Right renal pelvis (tissue), 4 donors: ENCODE measurements at places on chromosomes 7 and 10.

- DNase-seq: no peak
Measured at GRCh38 chr10:129938460-129938859, 25.6 kb downstream of the EBF3 start.

DNA sequence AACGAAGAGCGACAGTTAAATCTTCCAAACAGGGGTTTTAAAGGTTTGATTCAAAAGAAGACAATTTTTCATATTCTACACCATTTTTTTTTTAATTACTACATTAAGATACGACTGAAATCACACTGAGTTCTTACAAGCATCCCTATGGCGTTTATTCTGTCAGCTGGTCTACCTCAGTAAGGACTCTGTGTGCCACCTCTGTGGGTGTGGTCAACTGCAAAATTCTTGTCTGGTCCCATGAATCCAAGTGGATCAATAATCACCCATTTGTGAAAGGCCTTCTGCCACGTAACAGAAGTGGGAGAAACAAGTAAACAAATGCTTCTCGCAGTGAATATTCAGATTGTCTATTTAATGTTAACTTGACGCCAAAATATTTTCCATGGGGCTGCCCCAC is 104.1 kb downstream of the GRB10 start:
- no peak for DNase-seq

GRCh38 chr10:4453950-4454349 is 372.1 kb upstream of the AKR1E2 start:
- DNase-seq: no peak

DNA sequence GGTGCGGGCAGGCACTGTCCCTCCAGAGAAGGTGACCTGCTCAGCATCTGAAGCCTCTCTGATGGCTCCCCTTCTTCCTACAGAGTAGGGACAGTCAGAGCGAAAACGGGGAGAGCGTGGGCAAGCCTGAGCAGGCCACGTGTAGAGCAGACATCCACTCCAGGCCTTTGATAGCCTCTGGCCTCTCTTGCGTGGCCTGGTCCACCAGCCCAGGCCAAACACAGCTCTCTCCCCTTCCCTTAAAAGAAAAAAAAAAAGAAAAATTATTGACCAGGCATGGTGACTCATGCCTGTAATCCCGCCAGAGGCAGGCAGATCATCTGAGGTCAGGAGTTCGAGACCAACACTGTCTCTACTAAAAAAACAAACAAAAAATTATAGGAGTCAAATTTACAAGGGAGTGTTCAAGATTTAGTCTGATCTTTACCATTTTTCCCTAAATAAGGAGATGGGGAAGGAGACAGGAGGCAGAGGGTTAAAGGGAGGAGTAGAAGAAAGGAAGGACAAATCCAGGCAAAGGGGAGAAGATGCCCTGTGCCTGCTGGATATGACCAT is 84.8 kb downstream of the PLXNA4 start:
- DNase-seq: no peak

GRCh38 chr10:63699785-63700613 is 178.8 kb downstream of the REEP3 start:
- DNase-seq: no peak

DNA sequence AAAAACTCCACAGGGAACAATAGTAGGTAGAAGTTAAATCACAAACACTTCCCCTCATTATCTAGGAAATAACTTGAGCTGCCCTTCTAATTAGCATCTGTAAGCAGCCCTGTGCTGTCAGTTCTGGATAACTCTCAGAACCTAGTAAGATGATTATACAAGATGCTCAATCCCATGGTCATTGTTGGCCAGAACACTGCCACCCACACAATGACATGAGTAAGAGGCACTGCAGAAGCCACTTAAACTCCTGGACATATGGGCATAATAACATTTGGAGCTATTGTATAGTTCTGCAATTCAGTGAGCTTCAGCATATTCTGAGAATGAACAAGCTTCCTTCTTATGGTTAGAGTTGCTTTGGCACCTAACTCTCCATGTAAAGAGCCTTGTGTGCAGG is 153.8 kb downstream of the PLPP4 start:
- DNase-seq: no peak

DNA sequence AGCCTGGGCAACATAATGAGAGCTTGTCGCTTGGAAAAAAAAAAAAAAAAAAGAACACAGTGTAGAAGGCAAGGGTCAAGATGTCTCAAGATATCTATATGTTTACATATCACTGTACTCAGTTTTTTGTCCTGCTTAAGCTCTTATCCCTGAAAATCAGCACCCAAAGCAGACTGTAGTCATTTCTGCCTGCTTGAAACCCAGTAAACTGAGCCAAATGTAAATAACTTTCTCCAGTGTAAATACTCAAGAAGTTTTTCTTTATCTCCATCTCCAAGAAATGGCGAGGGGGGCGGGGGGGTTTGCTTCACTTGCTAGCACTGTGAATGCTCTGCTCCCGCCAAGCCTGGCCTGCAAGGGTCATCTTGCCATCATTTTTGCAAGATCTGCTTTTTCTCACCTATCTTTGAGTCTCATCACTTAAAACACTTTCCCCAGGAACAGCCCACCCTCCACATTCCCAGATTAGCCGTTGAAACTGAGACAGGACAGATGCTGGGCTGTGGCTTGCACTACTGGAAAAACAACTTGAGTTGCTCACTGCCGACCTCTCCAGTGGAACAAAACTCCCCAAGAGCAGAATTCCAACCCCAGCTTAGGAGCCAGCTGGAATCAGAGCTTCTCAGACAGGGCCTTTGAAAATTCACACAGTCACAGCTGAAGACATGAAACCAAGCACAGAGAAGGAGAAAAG is 54.6 kb downstream of the AFAP1L2 start:
- DNase-seq: peak; percentile 75

DNA sequence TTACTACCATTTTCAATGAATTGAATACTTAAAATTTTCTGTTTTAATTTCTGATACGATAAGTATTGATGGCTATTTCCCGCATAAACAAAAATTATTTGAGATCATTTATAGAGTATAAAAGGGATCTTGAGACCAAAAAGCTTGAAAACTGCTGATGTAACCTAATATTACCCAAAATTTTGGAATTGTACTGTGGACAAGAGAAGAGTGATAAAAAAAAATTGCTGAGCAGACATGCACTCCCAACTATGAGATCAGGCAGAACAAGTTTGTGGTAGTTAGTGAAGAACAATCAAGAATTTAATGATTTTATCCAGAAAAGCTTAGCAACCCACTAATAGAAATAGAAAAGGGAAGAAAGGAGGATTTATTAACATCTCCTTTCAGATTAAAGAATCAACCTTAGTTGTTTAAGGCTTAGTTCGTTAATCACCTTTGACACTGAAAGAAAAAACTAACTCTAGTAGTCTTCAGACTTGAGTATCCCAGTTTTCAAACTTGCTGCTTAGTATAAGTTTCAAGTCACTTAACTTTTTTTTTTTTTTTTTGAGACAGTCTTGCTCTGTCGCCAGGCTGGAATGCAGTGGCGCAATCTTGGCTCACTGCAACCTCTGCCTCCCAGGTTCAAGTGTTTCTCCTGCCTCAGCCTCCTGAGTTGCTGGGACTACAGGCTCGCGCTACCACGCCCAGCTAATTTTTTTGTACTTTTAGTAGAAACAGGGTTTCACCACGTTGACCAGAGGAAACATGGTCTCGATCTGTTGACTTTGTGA is 50.6 kb upstream of the ZC3HAV1 start:
- DNase-seq: no peak

DNA sequence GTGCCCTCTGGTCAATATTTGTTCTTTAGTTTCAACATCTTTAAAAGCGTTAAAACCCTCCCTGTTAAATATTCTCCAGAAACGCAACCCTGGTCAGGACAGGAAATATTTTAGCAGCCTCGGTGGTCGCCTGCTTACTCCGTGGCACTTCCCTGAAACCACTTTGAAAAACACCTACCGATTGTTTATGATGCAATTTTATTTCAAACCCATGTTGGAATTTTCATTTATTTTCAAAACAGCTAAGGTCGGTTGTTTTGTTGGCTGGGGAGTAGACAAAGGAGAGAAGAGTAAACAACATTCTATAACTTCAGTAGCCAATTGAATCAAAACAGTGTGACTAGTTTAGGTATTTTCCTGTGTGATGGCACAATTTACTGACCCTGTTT is 733 bp upstream of the RBP4 start:
- DNase-seq: no peak

DNA sequence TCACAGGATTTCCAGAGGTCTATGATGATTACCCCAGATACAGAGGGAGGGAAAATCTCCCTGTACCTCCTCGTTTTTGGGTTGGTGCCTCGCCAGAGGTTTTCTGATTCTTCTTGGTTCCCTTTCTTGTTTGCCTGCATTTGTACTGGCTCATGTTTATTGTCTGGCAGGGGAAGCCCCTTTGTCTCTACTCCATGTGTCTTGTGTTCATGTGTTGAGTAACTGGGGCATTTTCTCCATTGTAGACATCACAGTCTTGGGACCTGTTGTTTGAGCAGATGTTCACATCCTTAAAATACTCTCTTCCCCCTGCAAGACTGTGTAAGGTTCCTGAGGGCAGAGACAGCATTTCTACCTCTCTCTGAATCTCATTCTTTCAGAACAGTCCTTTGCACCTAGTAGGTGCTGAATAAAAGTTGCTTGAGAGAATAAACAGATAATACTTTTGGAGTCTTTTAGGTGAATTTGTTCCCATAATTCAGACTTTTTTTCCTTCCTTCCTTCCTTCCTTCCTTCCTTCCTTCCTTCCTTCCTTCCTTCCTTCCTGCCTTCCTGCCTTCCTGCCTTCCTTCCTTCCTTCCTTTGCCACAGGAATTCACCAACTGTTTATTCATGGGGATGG is 25.1 kb downstream of the CDK14 start:
- DNase-seq: no peak

- DNase-seq: no peak
Measured at GRCh38 chr10:47224546-47225218, 75.3 kb upstream of the GDF10 start.

DNA sequence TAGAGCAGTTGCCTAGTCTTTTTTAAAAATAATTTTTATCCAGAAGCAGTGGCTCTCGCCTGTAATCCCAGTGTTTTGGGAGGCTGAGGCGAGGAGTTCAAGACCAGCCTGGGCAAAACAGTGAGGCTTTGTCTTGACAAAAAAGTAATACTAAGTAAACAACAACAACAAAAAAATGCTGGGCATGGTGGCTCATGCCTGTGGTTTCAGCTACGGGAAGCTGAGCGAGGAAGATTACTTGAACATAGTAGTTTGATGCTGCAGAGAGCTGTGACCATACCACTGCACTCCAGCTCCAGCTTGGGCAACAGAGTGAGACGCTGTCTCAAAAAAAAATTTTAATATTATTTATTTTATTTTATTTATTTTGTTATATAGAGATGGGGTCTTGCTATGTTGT is 31.3 kb upstream of the TPST1 start:
- no peak for DNase-seq

DNA sequence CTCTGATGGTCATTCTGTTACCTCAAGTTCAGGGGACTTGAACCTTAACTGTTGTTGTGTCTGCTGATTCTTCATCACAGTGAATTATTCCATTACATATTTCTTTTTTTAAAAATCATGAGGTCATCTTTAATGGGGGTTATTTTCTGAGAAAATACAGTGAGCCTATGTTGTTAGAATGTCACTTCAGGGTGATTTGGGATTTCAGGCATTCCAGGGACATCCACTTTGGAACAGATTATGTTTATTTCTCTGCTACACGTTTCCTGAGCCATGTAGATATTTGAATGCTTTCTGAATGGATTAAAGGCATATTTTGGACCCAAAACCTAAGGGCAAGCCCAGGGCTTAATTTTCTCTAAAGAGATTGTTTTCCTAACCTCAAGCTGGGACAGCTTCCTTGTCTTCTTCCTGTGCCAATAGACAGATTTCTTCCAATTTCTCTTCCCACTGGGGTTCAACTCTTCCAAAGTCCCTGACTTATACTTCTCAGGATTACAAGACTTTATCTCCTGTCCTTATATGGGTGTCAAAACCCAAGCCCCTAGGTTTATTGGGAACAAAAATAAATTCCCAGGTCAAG is 271.7 kb downstream of the ARHGAP12 start:
- peak; percentile 47 for DNase-seq

- DNase-seq: no peak
Measured at GRCh38 chr7:93985101-93985500, 19.1 kb downstream of the BET1 start.

DNA sequence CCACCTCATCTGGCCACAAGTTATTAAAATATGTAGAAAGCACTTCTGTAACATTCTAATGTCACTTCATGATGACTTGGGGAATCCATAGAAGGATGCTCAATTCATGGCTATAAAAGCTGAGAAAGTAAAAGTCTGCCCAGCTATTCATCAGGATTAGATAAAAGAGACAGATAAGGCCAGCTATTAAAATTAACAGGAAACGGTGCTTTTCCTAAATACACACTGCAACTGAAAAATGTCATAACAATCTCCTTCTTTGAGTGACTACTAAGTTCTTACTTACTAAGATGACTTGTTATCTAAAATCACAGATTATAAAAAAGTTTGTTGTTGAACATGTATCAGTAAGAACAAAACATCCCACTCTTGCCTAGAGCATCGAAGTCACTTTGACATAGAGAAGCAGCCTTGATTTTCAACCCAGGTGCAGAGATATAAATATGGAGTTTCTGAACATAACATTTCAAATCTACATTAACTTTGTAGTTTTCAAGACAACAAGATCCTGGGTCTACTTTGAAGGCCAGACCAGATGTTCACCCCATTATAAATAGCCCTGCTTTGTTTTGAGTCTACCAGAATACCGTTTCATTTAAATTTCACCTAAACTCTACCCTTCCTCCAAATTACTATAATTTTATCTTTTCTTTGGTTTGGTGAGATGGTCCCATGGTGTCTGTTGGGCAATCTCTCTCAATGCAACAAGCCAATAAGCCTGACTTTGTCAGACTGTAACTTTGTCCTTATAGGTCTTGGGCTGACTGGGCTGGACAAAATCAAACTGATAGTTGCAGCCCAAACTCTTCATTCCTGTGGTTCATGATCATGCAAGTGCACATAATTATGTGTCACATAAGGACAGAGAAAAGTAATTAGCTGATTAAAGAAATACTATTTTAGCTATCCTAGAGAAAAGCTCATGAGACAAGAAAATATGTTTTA is 24.0 kb downstream of the HYCC1 start:
- DNase-seq: no peak

- DNase-seq: no peak
Measured at GRCh38 chr10:117807441-117807840, 239.3 kb downstream of the RAB11FIP2 start.

DNA sequence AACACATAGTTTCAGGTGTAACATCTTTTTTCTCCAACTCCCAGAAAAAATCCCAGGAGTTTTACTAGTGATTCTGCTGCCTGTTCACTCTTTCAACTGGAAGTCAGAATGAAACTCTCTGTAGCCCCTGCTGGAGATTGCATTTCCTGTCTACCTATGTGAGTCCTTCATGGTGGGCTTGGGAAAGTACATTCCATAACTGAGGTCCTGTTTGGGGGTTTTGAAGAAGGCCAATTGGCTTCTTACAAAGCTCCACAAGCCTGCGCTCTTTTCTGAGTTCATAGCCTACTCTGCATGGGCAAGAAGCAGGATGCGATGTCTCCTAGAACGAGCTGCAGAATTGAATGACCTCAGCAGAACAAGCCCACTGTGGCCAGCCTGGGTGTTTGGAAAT is 86.7 kb downstream of the LYZL2 start:
- no peak for DNase-seq

GRCh38 chr7:155206318-155207020 is 91.2 kb upstream of the INSIG1 start:
- no peak for DNase-seq

- no peak for DNase-seq
Measured at GRCh38 chr10:121036431-121036830, 185.3 kb downstream of the WDR11 start.
